SHP77 treated with DMSO at 0.1 percent for 48 hours (cell line): ENCODE measurements at places on chromosomes 5 and 9.
A peak's percentile ranks its signal among the peaks of the same experiment; 100 is the strongest.

DNA sequence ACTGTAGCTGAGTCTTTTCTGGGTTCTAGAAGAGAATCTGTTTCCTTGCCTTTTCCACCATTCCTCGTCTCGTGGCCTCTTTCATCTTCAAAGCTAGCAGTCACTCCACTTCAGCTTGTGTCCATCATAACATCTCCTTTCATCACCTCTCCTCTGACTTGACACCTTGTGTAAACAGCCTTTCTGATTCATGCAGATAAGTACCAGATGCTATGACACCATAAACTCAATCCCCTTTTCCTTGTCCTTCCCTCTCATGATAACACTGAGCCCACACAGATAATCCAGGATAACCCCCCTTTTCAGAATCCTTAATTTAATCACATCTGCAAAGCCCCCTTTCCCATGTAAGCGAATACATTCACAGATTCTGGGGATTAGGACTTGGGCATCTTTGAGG lies 95.5 kb downstream of the SNX24 start:
- DNase-seq = peak; percentile 66

DNA sequence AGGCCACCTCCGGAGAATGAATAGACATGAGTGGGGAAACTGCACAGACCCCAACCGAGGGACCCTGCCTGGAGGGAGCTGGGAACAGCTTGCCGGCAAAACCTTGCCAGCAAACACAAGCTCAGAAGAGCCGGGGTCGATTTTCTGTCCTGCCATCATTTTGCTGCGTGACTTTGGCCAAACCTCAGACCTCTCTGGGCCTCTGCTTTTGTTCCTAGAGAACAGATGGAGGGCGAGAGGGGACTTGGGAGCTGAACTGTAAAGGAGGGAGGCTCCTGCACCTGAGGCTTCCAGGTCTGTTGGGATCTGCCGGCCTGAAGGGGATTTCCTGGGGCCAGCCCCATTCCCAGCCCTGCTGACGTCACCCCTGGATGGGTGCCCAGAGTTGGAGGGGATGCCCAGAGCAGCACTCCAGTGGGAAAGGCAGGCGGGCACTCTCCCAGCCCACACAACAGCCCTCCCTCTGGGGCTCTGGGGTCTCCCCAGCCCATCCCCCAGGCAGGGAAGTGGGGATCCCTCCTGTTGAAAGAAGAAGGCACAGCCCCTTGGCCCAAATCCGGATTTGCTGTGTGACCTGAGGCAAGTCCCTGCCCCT lies 40.4 kb upstream of the SYNPO start:
- DNase-seq = peak; percentile 62

- DNase-seq = no peak
These were observed 61.9 kb downstream of the PIK3R1 start for GRCh38 chr5:68277431-68277830.

- no peak for DNase-seq
These were observed 56.5 kb upstream of the CDH18 start for GRCh38 chr5:20044460-20044859.

DNA sequence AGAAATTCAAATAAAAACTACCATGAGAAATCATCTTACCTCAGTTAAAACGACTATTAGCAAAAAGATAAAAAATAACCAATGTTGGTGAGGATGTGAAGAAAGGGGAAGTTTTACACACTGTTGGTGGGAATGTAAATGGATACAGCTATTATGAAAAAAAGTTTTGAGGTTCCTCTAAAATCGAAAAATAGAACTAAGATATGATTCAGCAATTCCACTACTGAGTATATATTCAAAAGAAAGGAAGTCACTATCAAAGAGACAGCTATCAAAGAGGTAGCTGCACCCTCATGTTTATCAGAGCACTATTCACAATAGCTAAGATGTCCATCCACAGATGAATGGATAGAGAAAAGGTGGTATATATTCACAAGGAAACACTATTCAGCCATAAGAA lies 1888.4 kb downstream of the MAT2B start:
- DNase-seq = no peak

- DNase-seq = no peak
These were observed 47.8 kb downstream of the SVEP1 start for GRCh38 chr9:110531776-110532175.

DNA sequence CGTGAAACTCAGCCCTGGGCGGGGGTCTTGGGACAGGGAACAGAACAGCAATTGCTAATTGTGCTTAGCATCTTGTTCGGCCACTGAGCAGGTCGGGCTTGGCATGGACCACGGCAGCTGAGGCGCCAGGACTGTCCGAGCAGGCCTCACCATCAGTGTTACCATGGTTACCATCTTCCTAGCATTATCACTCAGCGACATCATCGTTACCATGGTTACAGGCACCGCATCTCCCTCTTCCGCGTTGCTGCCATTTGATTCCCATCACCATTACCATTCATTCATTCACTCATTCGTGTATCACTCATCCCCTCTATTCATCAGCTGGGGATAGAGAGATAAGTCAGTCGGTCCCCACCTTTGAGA lies 81.0 kb upstream of the ZBTB43 start:
- DNase-seq = no peak

DNA sequence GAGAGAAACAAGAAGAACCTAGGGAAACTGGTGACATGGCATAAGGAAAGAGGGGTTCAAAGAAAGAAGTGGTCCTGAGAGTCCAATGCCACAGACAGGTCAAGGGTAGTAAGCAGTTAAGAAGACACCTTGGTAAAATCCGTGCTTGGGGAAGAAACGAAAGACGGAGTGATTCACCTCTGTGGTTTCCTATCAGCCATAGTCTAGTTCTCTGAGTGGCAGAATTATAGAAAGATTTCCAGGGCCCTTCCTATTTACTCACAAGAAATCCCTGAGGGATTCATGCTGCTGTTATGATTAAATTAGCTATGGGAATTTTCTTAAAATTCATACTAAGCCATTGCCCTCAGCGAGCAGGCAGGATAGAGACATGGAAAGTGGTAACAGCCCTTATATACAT lies 31.7 kb downstream of the IL33 start:
- no peak for DNase-seq

- no peak for DNase-seq
These were observed 61.3 kb upstream of the MEGF10 start for GRCh38 chr5:127229185-127229889.

DNA sequence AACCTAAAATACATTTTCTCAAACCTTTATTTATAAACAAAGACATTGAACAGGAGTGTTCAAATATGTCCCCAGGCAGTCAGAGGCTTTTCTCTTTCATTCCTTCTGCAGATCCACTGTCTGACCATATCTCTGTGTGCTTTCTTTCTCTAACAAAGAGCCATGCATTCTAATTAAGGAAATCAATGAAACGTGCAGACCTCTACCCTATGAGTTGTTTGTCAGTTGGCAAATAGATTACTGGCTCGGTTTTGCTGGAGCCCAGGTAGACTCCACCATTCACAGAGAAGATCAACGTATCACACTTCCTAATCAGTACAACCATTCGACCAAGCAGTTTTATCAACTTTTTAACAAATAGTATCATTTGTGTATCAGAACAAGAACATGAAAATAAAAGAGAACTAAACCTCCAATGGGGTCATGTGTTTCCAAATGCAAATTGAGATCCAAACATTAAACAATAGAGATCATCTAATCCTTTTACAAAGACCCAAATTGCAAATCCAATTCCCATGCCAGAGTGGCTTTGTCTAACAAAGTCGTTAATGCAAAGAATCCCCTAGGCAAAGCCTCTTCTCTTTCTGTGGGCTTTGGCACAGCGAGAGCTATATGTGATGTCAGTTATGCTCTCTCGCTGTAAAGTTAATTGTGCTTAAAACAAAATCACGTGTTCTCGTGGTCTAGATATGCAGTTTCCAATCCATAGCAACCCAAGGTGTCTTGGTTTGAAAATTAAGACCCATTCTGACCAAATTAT lies 16.8 kb downstream of the KLF4 start:
- DNase-seq = no peak

- DNase-seq = no peak
These were observed 21.0 kb downstream of the C5orf15 start for GRCh38 chr5:133947431-133947841.

- no peak for DNase-seq
These were observed 588.0 kb downstream of the PRELID2 start for GRCh38 chr5:145246961-145247744.

DNA sequence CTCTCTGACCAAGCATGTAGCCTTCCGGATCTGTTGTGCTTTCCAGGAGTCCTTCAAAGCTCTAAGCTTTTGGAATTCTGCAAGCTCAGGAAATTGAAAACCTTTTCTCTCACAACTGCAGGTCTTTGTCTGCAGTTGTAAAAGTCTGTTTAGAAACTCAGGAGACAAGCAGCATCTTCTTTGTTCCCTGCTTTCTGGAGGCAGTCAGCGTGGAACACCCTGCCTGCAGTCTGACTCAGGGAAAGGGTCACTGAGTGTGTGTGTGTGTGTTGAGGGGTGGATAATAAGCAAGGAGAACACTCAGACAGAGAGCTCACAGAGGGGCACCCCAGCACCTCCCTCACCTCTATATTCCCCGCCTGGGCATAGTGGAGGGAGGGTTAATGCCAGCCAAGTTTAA lies 29.1 kb downstream of the KCNIP1 start:
- DNase-seq = no peak

DNA sequence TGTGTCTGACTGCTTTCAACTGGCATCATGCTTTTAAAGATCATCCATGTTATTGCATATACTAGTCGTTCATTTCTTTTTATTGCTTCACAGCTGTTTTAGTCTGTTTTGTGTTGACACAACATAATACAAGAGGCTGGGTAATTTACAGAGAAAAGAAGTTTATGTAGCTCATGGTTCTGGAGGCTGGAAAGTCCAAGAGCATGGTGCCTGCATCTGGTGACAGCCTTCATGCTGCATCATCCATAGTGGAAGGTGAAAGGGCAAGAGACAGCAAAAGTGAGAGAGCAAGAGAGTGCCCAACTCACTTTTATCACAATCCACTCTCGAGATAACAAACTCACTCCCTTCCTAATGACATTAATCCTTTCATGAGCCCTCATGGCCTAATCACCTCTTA lies 198.4 kb downstream of the NSG2 start:
- DNase-seq = no peak

GRCh38 chr9:96874947-96875460 lies 20.7 kb upstream of the ZNF782 start:
- peak; percentile 14 for DNase-seq

DNA sequence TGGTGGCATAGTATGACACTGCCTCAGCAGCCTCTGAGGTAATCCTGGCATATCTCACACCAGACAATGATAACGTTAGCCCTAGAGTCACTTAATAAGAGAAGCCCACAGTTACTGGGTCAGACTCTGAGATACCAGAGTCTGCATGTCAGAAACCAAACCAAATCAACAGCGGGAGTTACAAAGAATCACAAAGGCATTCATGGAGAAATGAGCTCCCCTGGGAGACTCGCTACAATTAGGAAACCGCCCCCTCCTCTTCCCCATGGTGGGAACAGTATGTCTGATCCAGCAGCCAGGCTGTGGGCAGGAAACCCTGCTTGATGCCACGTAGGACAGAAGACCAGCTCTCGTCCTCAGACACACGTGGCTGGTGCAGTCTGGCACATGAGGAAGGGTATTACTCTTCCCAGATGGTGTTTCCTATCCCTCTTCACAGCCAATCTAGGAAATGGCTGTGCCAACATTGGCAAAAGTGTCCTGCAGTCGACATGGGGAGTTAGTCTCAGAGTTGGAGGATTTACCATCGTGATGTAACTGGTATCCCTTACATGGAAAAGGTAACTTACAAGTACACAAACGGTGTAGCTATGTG lies 485.4 kb downstream of the ZNF608 start:
- DNase-seq = no peak
